ENCODE measurements at places on chromosomes 1 and 21. TPM values are rescaled to one million over a fixed set of nuclear protein-coding genes. Genes with fewer than 3 reads are reported as not detected.

Gene CA6
- total RNA-seq = not detected

Gene MATN1
- not detected for total RNA-seq

Gene KIRREL1
- total RNA-seq = 45.4 TPM

DNA sequence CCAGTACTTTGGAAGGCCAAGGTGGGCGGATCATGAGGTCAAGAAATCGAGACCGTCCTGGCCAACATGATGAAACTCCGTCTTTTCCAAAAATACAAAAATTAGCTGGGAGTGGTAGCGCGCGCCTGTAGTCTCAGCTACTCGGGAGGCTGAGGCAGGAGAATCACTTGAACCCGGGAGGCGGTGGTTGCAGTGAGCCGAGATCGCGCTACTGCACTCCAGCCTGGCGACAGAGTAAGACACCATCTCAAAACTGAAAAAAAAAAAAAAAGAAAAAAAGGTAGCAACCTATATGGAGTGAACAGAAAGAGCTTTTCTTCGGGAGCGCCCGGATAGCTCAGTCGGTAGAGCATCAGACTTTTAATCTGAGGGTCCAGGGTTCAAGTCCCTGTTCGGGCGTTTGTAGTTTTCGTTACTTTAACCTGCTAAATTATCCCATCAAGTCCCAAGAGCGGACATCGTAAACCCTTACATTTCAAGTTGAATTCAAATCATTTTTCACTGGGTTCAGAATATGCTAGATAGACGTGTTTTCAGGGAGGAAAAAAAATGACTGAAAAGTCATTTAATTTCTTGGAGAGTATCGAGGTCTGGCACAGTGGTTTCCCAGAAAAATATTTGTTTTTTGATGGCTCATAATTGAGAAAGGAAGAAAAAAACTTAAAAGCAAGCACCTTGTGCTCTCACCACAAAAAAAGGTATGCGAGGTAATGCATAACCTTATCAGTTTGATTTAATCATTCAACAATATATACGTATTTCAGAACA, 9.8 kb upstream of the MDM4 start:
- no peaks in the 10 kb centered on the region for H3K36me3 ChIP-seq
- peaks cover 4% of the 10 kb centered on the region for H3K4me1 ChIP-seq
- peak overlapping the region; percentile 98 for H3K27ac ChIP-seq

DNA sequence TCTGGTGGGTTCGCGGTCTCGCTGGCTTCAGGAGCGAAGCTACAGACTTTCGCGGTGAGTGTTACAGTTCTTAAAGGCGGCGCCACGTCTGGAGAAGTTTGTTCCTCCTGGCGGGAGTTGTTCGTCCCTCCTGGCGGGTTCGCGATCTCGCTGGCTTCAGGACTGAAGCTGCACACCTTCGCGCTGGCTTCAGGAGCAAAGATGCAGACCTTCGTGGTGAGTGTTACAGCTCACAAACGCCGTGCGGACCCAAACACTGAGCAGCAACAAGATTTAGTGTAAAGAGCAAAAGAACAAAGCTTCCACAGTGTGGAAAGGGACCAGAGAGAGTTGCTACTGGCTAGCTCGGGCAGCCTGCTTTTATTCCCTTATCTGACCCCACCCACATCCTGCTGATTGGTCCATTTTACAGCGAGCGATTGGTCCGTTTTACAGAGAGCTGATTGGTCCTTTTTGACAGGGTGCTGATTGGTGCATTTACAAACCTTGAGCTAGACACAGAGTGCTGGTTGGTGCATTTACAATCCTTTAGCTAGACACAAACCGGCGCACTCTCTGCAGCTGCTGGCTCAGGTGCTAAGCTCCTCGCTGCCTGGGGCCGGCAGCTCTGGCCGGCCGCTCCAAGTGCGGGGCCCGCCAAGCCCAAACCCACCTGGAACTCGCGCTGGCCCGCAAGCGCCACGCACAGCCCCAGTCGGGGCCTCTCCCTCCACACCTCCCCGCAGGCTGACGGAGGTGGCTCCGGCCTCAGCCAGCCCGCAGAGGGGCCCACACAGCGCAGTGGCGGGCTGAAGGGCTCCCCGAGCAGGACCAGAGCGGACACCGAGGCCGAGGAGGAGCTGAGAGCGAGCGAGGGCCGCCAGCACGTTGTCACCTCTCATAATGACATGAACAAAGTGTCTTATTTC, 172.8 kb upstream of the KCTD3 start:
- no peaks in the 10 kb centered on the region for H3K36me3 ChIP-seq
- H3K27me3 ChIP-seq = no peaks in the 10 kb centered on the region
- H3K4me3 ChIP-seq = no peak overlapping the region
- DNase-seq = no peak
- no peak overlapping the region for H3K27ac ChIP-seq

- no peak overlapping the region for H3K27ac ChIP-seq
- no peak for DNase-seq
- no peaks in the 10 kb centered on the region for H3K36me3 ChIP-seq
- H3K27me3 ChIP-seq = no peaks in the 10 kb centered on the region
- no peak overlapping the region for H3K4me3 ChIP-seq
Observed at GRCh38 chr1:34746785-34747637, 7.8 kb upstream of the GJB5 start.

DNA sequence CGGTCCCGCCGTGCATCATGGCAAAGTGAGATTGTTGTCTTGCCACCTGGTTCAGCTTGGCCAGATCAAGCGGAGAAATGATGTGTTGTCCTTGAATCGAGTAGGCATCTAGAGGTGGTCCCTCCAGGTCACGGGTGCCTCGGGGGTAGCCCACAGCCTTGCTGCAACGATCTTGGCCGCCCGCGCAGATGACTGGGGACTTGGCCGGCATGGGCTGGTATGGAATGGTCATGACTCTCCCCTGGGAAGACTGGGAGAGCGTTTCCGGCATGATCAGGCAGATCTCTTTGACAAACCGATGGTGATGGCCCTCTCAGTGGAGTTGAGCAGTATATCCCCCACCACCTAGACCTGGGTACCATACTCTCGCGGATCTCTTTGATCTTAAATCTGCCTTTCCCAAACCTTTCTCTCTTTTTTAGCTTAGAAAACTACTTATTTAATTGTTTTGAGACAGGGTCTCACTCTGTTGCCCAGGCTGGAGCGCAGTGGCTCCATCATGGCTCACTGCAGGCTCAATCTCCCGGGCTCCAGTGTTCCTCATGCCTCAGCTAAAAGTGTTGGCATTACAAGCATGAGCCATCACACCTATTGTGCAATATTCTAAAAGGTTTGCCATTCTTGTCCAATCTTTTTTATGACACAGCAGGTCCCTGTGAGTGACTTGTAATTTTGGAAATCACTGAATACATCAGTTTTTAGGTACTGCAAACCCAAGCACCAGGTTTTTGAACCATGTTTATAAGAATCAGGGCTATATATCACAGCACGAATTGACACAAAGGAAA, 9.4 kb upstream of the ELAPOR1 start:
- DNase-seq = no peak
- H3K4me3 ChIP-seq = no peak overlapping the region
- no peak overlapping the region for H3K27ac ChIP-seq
- H3K4me1 ChIP-seq = 0 out of 2 replicates have a peak, but pooled peaks cover 3% of the 10 kb centered on the region

- no peak overlapping the region for H3K4me3 ChIP-seq
- H3K36me3 ChIP-seq = no peaks in the 10 kb centered on the region
- no peak for DNase-seq
- H3K27me3 ChIP-seq = no peaks in the 10 kb centered on the region
Observed at GRCh38 chr1:14782741-14783591, 184.5 kb downstream of the KAZN start.

DNA sequence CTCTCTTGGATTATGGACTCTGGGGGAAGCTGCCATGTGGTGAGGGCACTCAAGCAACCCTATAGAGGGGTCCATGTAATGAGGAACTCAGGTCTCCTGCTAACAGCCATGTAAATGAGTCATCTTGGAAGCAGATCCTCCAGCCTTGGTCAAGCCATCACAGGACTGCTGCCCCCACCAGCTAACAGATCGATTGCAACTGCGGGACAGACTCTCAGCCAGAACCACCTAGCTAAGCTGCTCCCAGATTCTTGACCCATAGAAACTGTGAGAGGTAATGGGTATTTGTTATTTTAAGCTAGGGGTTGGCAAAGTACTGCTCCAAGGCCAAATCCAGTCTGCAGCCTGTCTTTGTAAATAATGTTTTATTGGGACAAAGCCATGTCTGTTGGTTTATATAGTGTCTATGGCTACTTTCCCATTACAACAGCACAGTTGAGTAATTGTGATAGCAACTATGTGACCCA, 27.6 kb upstream of the MAP3K7CL start:
- no peaks in the 10 kb centered on the region for H3K27me3 ChIP-seq
- no peak overlapping the region for H3K27ac ChIP-seq
- DNase-seq = no peak
- H3K36me3 ChIP-seq = no peaks in the 10 kb centered on the region

DNA sequence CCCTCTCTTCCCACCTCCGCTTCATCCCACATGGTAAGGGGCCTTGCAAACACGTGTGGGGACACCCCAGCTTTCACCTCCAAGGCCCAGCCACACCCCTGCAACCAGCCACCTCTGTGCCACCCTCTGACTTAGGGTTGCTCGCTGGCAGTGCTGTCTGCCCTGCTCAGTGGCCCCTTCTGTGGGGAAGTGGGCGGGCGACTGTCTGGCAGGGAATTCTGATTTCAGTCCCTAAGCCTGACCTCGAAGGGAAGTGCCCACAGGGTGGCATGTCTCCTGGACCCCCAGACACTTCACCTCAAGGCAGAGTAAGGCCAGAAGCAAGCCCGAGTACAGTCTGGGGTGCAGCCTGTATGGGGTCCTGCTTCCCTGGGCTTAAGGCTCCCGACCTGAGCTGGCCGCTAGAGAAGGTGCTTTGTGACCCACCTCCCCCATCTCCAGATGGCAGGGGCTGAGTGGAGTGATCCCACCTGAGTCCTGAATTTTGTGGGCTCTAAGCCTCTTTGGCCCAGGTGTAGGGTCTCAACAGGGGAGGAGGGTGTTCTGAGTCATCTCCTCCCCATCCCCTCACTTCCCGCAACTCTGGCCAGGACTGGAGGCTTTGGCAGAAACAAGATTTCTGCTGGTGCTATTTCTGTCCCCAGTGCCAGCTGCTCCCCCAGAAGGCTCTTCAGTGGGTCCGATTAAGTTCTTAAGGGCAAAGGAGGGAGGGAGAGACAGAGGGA, 7.0 kb downstream of the RD3 start:
- no peaks in the 10 kb centered on the region for H3K27me3 ChIP-seq
- H3K27ac ChIP-seq = no peak overlapping the region
- no peak for DNase-seq
- no peaks in the 10 kb centered on the region for H3K36me3 ChIP-seq
